T-helper 17 cell (primary cell): ENCODE measurements at places on chromosomes 1 and 21. TPM values are rescaled to one million over a fixed set of nuclear protein-coding genes. Genes with fewer than 3 reads are reported as not detected.
A peak's percentile ranks its signal among the peaks of the same experiment; 100 is the strongest.

DNA sequence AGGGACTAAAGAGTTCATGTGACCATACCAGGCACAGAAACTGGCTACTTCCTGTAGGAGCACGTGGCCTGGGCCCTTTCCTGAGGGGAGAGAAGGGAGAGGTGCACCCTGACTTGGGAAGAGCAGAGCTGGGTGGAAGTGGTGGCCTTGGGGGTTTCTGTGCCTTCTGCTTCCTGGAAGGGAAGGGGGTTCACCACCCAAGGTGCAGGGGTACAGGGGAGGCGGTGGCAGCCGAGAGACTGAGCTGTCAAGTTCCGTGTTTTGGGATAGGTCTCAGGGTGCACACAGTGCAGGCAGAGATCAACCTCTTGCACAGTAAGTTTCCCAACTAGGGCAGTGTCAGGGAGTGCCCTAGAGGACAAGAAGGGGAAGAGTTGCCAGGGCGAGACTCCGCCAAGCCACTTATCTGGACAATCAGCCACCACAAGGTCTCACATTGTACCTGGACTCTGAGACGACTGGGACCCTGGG lies 10.1 kb downstream of the HECTD3 start:
- DNase-seq, result no peak

DNA sequence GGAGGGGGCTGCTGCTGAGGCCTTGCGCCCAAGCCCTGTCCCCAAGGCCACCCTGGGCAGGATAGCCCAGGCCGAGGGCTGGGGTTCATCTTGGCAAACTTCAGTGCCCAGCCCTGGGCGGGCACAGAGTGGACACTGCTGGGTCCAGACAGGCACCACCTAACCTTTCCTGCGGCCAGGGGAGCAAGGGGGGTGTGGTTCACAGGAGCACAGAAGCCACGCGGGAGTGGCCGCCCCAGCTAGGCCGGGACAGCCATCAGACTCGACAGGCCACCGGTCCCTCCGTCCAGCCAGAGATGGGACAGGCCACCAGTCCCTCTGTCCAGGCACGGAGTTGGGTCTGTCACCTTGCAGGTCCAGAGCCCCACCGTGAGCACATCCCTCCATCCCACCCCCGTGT lies 28.9 kb downstream of the ARHGEF16 start:
- no peak for DNase-seq

DNA sequence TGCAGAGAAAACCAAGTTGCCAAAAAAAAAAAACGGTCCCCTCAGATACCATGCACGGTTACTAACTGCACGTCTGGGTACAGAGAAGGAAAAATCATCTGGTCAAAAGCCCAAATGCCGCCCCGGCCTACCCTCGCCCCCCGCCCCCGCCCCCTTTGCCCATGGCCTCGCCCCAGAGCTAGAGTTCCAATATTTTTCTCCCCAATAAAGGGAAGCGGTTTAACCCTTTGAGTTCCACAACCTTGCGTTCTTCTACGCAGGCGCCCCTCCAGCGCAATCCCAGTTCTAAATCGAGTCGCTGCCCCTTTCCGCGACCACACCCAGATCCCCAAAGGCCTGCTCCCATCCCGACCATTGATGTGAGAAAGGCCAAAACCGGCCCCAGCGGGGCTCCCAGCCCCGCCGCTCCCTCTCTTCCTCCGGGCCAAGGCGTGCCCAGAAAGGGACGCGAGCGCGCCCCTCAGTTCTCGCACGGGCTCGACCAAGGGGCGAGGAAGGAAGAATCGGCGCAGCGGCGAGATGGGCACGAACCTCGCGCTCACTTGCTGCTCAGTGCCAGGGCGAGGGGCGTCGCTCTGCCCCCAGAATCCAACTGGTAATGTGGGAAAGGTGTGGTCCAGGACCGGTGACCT lies 797 bp downstream of the WDR47 start:
- DNase-seq, result no peak

GRCh38 chr21:42198929-42199867 lies 19.7 kb upstream of the ABCG1 start:
- DNase-seq, result no peak

GRCh38 chr1:228366866-228367741 lies 39.5 kb downstream of the TRIM11 start:
- peak; percentile 2 for DNase-seq

DNA sequence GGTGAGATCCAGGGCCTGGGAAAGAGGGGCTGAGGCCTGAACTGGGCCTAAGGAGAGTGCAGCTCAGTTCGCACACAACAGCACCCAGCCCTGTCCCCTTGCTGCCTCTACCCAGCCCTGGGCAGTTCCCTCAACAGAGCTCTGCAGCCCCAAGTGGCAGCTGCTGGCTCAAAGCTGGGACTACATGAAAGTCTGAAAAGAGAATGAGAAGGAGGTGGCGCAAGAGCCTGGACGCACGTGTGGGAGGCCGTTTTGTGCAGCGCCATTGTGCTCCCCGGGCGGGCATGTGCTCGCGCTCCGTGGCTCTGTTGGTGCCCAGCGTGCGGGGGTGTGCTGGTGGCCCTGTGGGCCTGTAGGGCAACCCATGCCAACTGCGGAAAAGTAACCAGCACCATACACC lies 10.3 kb downstream of the GPR37L1 start:
- no peak for DNase-seq

DNA sequence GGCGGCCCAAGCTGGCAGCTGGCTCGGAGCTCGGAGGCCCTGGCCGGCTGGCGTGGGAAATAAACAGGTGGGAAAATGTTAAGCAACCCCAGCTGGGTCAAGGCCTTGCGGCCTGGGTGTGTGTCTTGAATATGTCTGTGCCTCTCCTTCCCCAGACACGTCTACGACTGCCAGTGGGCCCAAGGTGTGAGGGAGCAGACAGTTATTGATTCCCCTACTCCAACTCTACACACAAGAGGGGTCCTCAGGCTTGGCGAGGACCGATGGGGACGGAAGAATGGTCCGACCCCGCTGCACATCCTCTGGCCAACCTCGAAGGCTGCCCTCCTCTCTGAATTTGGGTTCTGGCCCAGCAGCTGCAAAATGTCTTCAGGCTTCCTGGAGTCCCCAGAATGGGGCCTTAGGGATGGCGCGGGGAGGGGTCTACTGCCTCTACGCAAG lies 2.2 kb downstream of the IL22RA1 start:
- no peak for DNase-seq

The AGMAT gene
- 6.8 TPM for total RNA-seq

The TMPRSS3 gene
- 2.8 TPM for total RNA-seq

The FMN2 gene
- not detected for total RNA-seq

The MATN1 gene
- total RNA-seq, result 3.7 TPM
